ENCODE measurements at places on chromosomes 11 and 22.

DNA sequence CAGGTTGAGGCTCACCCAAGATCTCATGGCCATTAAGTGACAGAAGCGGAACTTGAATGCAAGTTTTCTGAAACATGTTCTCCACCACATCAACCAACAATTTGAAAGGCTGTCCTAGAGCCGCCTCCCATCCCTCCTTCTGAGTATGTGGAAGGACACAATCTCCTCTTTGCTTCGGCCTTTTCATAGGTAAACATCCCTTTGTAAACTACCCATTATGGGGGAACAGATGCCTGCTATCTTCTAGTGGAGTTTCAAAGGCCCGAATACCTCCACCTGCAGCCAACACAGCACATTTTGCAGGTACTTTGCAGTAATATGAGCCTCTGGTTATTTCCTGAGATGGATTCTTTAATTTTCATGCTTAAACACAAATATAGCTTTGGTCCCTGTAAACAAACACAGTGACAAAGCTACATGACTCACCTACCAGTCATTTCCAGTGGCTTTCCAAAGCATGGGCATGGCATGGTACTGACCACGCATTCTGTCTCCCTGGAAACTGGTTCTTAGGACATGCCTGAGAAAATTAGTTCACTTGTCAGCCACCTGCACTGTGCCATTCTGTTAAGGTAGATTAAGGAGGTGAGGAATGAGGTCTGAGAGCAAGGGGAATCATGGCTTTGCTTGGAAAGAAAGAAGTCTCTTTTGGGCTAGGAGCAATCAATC, 60.2 kb downstream of the EHF start:
- peak; percentile 82 for DNase-seq

- DNase-seq: no peak
Observed at GRCh38 chr11:18010121-18010670, 2.7 kb downstream of the SERGEF start.

- DNase-seq: no peak
Observed at GRCh38 chr11:58731819-58732218, at the start of gene GLYAT. Gene GLYAT, minus strand, starts transcription at chr11:58731943. Its CDS starts 7,447 bp downstream, at chr11:58724496.

- no peak for DNase-seq
Observed at GRCh38 chr11:102926961-102927623, 28.4 kb downstream of the MMP13 start.

DNA sequence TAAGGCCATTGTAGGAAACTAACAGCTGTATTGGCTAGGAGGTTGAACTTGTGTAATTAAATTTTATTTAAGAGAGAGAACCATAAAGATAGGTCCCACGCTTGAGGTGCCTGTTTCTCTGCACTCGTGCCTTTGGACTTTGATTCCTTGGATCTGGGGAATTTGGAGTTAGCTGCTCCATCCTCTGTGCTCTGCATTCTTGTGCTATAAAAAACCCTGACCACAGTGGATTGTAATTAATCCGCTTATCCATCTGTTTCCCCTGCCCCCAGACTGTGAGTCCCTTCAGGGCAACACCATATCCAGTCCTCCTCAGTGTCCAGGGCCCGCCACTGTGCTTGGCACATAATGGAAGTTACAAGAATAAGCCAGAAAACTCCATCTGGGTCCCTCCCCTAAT, 169.8 kb downstream of the SPON1 start:
- no peak for DNase-seq

- DNase-seq: no peak
Observed at GRCh38 chr11:34135439-34135838, 30.0 kb downstream of the NAT10 start.

DNA sequence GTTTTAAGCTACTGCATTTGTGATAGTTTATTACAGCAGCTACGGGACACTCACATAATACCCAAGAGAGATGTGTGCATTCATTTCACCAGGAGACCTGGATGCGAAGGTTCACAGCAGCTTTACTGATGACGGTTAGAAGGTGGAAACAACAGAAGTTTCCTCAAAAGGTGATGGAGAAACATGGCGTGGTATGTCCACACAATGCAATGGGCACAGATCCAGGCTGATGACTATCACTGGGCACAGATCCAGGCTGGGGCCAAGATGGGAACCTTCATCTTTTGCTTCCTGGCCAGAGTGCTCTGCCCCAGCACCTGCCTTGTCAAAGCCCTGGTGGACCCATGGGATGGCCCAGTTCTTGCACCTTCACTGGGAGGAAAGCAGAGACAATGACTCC, 30.6 kb upstream of the RFPL3 start:
- DNase-seq: no peak

DNA sequence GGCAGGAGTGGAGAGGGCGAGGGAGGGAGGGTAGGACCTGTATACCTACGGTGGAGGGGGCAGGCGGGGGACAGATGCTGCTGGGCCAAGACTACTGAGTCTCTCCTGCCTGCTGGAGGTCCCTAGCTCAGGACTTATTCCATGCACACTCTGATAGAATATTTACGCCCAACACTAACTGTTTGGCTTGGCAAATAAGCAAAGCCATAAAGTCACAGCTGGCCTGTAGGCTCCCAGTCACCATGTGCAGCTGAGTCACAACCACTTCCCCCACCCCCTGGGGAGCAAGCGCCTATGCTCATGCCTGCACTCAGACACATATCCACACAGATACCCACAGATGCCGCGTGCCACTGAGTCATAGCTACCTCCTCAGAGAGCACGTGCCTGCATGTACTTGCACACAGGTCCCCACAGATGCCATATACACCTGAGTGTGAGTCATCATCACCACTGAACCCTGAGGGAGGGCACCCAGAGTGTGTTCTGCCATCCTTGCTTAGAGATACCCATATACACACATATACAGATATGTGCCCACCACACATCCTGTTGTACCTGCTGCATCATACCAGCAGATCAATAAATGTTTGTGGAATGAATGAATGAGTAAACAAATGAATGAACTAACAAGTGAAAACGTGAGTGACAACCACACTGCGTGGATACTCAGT, 95.8 kb downstream of the SWAP70 start:
- peak; percentile 100 for DNase-seq

DNA sequence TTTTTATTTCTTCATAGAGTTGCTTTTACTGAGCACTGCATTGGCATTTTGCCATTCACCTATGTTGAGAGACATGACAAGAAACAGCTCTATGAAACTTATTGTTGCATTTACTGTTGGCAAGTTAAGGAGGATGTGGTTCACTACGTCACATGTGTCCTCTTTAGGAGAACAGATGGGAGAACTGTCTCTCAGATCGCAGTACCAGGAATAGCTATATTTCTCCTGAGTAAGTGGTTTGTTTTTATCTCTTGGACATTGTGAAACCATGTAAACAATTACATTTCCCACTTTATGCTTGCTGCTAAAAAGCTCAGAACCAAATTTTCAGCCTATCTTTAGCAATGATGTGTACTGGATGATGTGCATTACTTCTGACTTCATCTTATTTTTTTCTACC, 34.8 kb upstream of the PSMA1 start:
- DNase-seq: no peak

DNA sequence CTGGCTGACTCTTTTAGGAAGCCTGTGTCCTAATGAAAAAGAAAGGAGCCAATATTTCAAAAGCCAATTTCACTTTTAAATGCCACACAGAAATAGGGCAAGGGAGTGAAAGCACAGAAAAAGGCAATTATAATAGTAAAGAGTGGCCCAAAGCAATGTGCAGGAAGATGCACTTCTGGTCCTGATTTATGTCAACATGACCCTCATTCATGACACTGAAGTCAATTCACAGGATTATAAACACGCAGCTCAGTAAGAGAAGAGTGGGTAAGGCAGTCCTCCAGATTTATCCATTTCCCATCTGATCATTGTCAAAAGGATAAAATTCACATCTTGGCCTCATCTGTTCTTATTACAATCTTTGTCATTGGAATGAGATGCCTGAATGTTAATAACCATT, 1049.7 kb upstream of the RAG2 start:
- no peak for DNase-seq

GRCh38 chr22:49081926-49082325, 745.7 kb downstream of the BRD1 start:
- no peak for DNase-seq

DNA sequence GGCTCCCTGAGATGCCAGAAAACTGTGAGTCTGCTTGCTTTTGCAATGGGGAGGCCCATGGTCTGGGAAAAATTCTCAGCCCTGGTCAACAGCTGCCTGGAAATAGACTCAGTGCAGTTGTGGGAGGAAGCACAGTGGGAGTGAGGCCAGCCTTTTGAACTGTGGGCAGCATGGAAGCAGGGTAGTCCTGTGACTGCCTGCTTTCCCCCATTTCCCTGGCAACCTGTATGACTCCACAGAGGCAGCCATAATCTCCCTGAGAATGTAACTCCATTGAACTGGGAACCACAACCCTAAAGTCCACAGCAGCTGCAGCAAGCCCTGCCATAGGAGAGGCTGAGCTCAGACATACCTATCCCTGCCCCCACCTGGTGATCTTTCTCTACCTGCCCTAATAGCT, 494.6 kb upstream of the FAT3 start:
- no peak for DNase-seq

DNA sequence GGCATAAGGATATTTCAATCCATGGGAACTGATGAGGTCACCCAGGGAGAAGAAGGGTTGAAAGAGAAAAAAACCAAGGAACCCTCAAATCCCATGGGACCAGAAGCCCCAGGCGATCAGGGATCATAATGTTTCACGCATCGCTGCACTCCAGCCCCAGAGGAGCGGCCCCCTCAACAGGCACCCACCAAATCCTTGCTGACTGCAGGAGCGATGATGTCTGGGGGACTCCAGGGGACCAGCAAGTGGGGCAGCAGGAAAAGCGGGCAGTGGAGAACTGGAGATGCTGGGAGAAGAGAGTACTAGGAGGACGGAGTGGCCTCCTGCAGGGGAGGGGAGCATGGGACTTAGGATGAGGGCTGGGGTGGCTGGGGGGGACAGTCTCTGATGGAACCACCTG, 47.7 kb upstream of the LINC01488 start:
- DNase-seq: no peak

- no peak for DNase-seq
Observed at GRCh38 chr22:42335839-42336378, 65.5 kb upstream of the TCF20 start.

- DNase-seq: no peak
Observed at GRCh38 chr11:82924522-82925224, 23.1 kb downstream of the DDIAS start.

DNA sequence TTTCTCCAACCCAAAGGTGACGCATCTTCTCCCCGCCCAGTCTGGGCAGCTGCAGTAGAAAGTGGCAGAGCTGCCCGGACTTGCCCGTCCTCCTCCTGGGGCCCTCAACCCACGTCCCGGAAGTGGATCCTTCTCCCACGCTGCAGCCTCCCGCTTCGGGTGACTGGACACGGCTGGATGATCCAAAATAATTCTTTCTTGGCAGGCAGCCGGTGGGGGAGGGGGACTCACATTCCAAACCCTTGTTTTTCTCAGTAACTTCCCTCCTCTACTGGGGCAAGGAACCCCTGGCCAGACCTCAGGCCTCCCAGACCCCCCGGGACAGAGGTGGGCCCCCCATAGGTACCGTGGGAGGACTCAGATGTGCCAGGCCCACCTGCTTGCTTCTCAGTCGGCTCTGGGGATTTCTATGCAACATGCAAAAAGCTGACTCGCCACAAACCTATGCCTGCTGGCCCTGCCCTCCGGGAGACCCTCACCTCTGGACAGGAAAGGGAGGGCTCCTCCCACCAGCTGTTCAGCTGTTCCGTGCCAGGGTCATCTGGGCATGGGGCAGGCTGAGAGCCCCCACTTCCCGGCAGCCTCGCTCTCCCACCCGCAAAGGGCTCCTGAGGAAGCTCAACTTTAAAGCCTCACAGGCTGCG, 1.4 kb downstream of the PLXNB2 start:
- peak; percentile 83 for DNase-seq

GRCh38 chr11:46286789-46287188, 9.3 kb downstream of the CREB3L1 start:
- no peak for DNase-seq

GRCh38 chr11:70186936-70187335, 16.2 kb upstream of the FADD start:
- DNase-seq: no peak

DNA sequence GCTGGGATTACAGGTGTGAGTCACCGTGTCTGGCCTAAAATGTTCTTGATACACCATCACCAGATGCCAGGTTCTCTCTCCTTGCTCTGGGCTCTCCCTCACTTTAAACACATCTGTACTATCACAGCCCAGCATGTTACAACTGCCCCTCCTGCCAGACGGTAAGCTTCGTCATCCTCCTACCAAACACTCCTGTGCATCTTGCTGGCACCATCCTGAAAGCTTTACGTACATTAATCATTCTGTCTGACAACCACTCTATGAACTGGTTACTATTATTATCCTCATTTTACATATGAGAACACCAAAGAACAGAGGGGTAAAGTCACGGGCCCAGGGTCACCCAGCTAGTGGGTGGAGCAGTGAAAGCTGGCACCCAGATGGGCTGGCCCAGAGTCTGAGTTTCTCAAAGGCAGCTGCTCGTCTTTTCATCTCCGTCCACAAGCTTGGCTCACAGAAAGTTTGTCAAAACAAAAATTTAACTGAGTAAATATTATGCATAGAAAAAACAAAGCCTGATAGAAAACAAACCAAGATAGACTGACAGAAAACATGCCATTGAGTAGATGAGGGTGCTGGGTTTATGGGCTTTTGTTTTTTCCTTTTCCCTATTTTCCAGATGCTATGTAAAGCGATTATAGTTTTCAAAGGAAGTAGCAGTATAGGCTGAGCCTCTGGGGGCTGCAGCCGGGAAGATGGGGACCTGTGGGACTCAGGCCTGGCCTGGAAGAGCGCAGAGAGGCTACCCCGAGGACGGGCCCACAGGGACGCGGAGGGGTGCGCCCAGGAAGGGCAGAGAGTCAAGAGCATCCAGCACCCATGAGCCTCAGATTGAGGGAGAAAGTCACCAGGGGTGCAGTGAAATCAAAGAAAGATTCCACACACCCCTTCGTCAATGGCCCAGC, 9.5 kb downstream of the PLA2G6 start:
- no peak for DNase-seq

GRCh38 chr22:49825944-49826602, 1.6 kb downstream of the BRD1 start:
- DNase-seq: no peak

- peak; percentile 69 for DNase-seq
Observed at GRCh38 chr11:127074151-127074761, 73.7 kb upstream of the KIRREL3 start.

GRCh38 chr11:67055812-67056211, 835 bp upstream of the RHOD start:
- no peak for DNase-seq

DNA sequence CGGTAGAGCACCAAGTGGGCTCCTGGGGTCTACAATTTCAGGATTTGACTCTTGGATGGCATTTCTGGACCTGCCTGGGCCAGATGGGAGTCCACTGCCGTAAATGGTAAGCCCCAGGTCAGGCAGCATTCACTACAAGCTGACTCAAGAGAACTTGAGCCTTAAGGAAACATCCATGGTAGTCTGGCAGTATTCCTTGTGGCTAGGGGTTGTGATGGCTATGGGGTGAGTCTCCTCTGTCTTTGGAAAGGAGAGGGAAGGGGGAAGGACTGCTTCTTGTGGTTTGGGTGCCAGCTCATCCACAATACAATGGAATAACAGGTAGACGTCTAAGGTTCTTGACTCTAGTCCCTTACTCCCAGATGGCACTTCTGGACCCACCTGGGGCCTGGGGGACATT, 32.3 kb upstream of the POU2AF2 start:
- no peak for DNase-seq

- DNase-seq: no peak
Observed at GRCh38 chr11:2593393-2593950, 106.3 kb downstream of the KCNQ1OT1 start.

Measured in kidney epithelial cell (primary cell).